Inflammatory macrophage treated with lipopolysaccharide for 1 hour (primary cell): ENCODE measurements at places on chromosomes 3 and 15.

- DNase-seq, result no peak
Observed at GRCh38 chr3:32215185-32215584, 23.3 kb upstream of the CMTM8 start.

- no peak for DNase-seq
Observed at GRCh38 chr15:78052001-78052401, 25.5 kb downstream of the TBC1D2B start.

DNA sequence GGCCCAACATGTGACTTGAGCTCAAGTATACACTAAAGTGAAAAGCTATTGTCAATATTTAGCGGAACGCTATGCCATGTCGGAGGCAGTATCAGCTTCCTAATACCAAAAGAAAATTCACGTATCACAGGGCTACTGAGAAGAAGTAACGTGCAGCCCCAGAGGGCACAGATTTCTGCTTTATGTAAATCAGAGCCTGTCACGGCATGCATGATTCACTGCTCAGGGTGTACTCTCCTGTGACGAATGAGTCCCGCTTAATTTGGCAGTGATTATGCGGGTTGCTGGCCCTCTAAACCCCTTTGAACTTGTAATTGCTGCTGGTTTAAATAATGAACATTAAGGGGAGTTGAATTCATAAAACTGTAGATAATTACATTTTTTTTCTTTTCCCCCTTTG is 85.3 kb downstream of the MEIS2 start:
- no peak for DNase-seq

DNA sequence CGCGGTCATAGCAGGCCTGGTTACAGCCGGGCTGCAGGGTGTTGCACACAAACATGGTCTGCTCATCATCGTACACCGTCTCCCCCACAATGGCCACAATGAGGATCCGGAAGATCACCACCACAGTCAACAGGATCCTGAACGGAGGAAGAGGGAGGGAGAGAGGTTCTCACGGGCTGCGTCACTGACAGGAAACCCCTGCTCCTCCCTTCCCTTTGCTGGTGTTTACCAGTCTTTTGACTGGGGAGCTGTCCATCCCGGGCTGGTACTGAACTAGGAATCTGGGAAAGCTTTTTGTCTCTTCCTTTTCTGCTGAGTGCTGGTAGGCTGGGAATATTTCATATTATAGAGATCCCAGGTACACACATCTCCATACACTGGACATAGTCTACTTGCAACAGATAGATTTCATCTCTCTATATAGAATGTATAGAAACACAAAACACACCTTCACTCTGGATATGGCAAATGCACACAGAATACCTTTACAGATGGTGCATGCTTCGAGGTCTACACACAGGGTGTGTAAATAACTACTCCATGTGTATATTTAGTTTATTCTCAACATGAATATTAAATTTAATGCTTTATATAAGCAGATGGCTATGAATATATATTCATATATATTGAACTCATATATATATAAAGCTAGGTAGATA is 1.4 kb downstream of the GJD2 start:
- DNase-seq, result no peak

DNA sequence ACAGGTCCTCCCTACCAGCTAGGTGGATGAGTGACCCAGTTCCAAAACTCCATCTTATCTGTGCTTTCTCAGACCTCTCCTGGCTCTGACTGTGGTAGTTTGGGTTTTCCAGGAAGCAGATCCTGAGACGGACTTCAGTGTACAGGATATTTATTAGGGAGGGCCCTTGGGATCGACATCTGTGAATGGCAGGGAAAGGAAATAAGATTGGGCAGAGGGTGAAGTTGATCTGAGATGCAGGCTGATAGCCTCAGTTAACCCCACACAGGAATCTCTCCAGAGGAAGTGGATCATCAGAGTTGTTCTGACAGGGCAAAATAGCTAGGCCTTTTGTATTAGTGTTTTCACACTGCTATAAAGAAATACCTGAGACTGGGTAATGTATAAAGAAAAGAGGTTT is 16.7 kb upstream of the MAPK6 start:
- DNase-seq, result no peak

GRCh38 chr15:71743861-71744382 is 66.4 kb upstream of the NR2E3 start:
- peak; percentile 33 for DNase-seq

- DNase-seq, result peak; percentile 99
Observed at GRCh38 chr3:141336672-141337522, 31.4 kb upstream of the ZBTB38 start.

DNA sequence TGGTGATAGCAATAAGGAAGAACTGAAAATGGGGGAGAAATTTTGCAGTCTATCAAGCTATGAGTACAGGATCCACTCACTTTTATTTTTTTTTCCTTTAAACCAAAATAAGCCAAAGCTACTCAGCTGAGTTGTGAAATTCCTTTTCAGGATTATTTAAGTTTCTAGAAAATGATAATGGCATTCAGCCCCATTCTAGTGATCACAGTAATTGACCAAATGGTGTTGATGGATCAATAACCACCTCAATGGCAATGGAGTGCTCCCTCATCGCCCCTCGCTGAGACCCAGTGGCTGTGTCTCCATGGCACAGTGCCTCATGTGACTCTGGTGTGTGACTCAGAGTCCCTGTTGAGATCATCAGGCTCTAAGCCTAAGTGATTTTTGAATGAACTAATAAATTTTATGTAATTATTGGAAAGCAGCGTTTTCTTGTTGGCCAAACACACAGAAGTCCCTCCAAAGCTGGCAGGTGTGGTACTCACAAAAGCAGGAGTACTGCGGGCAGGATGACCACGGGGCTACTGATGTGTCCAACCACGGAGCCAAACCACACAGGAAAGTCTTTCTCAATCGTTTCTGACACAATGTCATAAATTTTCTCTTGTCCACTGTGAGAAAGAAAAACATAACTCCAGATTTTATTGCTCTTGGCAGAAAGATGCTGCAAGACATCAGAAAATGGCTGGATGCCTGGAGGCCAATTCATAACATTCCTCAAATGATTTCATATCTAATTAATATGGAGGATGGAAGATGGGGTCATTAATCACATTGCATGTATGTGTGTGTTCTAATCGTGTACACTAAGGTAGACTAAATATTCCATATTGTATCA is 14.4 kb upstream of the STARD5 start:
- peak; percentile 48 for DNase-seq

DNA sequence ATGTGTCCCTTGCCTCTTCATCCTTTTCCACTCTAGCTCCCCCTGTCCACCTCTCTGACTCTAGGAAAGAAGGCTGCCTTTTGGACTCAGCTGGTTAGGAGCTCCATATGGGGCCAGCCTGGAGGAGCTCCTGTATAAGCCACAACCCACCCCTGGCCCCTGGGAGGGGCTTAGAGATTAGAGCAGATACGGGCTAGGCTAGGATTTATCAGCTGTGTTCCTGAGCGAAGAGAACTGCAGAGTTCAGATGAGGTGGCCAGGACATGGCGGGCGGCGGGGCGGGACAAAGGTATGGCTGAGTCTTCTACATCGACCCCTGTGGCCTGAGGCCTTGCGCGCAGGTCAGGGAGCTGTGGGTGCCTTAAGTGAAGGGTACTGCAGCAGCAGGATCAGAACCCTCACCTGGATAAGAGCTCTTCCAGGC is 7.9 kb downstream of the NBEAL2 start:
- no peak for DNase-seq

- DNase-seq, result no peak
Observed at GRCh38 chr15:31285772-31286261, 40.8 kb upstream of the KLF13 start.
